ENCODE measurements at places on chromosomes 12 and 14.

DNA sequence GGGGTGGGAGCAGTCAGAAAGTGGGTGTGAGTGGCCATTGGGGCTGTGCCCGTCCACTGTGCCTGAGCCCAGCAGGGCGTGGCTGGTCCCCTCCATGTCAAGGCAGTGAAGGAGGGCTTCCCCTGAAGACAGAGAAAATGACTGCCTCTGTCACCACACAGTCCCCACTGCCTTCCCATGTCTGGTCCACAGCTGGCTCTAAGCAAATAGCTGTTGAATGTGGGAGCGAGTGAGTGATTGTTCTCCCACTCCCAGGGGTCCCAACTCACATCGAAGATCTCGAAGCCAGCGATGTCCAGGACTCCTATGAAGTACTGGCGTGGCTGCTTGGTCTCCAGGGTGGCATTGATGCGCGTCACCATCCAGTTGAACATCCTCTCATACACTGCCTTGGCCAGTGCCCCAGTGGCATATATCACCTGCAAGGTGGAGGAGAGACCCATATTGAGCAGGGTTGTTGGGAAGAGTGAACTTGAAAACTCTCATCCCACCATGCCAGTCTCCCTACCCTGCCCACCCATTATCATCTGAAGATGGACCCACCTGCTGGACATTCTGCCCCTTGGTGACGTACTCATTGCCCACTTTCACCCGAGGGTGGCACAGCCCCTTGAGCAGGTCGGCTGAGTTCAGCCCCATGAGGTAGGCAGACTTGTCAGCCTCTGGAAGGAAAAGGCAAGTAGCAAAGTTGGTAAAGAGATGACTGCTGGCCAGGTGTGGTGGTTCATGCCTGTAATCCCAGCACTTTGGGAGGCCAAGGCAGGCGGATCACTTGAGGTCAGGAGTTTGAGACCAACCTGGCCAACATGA lies 6.6 kb downstream of the MYH7 start:
- no peak for DNase-seq

DNA sequence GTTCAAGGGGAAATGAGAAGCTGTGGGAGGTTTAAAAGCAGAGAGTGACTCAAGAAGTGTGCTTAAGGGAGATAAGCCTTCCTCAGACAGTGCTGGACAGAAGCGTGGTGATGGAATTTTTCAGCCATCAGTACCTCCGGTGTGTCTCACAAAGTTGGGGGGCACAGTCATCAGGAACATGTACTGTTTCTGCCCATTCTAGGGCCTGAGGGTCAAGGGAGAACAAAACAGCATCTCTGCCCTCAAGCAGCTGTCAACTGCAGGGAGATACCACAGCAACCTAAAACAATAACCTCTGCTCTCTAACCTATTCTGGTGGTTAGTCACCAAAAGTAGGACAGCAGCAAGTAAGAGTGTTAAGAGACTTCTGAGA lies 2.0 kb upstream of the STON2 start:
- no peak for DNase-seq

DNA sequence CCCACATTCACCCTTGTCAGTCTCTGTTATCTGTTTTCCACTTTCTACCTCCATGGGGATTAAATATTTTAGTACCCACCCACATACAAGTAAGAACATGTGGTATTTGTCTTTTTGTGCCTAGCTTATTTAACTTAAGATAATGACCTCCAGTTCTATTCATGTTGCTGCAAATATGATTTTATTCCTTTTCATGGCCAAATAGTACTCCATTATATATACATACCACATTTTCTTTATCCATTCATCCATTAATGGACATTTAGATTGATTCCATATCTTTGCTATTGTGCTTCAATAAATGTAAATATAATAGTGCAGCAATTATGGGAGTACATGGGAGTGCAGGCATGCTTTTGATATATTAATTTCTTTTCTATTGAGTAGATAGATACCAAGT lies 185.8 kb downstream of the RPAP3 start:
- DNase-seq = no peak

DNA sequence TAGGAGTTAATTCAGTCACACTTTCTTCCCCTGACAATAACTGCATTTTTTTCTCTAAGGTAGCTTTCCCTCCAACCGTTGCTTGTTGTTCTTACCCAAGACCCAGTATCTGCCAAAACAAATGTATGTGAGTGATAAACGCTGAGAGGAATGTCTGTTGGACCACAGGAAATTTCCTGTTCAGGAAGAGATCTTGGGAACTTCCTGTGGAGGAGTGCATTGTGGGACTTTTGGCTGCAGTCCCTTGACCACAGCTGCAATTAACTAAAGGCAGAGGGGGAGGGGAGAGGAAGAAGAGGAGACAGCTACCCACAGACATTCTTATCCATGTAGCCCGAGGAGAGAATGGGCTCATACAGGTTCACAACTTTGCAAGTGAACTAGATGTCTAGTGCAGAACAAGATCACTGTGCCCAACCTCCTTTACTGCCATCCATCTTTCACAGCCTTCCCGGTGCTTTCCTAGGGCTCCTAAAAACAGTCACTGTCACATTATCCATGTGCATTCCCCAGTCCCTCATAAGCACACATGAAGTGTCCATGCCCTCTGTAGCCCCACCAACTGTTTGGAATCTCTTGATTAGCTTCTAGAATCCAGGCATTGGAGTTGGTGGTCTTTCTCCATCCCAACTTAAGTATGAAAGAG lies 149.5 kb downstream of the ETV6 start:
- no peak for DNase-seq

GRCh38 chr14:56115976-56116893 lies 2.0 kb upstream of the PELI2 start:
- no peak for DNase-seq

DNA sequence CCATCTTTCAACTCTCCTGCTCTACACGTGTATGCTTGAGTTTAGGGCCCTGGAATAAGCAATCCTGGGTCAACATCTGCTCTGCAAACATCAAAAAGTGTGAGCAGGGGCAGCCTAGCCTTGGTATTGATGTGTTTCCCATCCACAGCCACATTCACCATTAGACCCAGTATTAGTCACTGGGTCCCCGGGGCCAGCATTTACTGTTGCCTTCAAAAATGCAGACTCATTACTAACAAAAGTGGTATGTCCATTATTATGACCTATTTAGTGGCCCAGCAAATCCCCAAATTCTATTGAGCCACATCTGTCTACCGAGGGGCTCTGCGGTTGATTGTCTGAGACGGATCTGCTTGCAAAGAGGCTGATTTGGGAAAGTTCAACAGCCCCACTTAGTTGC lies 661.8 kb downstream of the DIO2 start:
- DNase-seq = no peak

GRCh38 chr14:83170165-83170564 lies 1636.5 kb upstream of the SEL1L start:
- no peak for DNase-seq

GRCh38 chr12:80415466-80415865 lies 28.6 kb upstream of the PTPRQ start:
- no peak for DNase-seq

GRCh38 chr14:102728501-102728900 lies 48.7 kb upstream of the TRAF3 start:
- DNase-seq = no peak

DNA sequence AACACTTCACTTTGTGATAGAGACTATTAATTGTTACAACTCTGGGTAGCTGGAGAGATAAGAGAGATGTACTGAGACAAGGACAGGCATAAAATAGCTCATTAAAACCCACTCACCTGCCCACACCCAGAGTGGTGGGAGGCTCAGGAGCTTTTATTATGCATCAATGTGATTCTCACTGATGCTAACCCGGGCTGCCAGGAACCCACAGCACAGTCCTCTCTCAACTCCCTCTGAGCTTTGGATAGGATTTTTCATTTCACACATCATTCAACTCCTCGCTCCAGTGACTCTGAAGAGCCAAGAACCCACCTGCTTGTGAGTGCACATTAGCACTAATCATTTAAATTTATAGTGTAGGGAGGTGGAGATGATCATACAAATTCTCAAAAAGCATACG lies 827.9 kb downstream of the FLRT2 start:
- DNase-seq = no peak

DNA sequence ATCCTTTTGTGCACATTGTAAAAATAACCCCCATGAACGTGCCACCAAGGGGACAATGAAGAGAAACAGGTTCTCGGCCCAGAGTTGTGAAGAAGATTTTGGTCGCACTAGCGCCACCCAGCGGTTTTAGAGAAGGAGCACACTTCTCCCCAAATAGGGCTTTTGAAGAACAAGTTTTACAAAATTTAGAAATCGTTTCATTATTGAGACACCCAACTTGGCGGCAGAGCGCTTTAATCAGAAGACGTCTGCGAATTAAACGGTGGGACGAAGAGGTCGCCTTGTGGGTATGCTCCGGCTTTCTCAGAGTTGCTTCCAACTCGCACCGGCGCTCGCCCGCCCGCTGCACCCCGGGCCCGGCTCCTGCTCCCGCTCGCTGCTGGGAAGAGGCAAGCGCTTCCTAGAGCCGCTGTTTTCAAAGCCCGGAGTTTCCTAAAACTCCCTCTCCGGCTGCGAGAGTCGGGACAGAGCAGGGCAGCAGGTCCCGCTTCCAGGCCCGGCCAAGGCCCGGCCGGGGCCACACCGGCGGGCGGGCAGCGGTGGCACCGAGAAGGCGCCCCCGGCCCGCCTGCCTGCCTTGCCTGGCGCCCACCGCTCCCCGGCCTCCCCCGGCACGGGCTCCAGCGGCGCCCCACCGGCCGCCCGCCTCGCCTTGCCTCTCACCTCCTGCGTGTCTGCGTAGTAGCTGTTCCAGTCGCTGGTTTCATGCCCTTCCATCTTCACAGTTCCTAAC lies 645 bp downstream of the FOXA1 start:
- no peak for DNase-seq

DNA sequence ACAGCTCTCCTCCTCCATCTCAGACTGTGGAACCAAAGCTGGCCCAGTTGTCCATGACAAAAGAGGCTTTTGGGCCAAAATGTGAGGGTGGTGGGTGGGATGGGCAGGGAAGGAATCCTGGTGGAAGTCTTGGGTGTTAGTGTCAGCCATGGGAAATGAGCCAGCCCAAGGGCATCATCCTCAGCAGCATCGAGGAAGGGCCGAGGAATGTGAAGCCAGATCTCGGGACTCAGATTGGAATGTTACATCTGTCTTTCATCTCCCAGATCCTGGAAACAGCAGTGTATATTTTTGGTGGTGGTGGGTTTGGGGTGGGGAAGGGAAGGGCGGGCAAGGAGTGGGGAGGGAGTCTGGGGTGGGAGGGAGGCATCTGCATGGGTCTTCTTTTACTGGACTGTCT lies 11.8 kb upstream of the TAMALIN start:
- no peak for DNase-seq

DNA sequence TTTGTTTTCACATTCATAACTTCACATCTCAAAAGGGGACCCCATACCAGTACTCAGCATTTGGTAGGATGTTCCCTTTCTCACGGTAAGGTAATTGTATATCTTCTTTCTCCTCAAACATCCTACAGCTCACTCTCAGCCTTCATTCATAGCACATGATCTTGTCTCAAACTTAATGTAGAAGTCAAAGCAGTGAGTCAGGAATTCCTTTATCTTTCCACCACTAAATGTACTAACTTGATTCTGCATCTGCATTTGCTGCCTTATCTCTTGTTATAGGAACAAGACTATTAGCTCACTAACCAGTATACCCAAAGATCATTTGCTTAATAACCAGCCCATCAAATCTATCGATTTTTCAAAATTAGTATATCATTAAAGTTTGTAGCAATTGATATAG lies 22.9 kb downstream of the CPSF2 start:
- DNase-seq = no peak

- DNase-seq = no peak
Observed at GRCh38 chr14:43778937-43779639, 728.0 kb downstream of the FSCB start.

- no peak for DNase-seq
Observed at GRCh38 chr14:103326078-103326477, 8.0 kb upstream of the EIF5 start.

DNA sequence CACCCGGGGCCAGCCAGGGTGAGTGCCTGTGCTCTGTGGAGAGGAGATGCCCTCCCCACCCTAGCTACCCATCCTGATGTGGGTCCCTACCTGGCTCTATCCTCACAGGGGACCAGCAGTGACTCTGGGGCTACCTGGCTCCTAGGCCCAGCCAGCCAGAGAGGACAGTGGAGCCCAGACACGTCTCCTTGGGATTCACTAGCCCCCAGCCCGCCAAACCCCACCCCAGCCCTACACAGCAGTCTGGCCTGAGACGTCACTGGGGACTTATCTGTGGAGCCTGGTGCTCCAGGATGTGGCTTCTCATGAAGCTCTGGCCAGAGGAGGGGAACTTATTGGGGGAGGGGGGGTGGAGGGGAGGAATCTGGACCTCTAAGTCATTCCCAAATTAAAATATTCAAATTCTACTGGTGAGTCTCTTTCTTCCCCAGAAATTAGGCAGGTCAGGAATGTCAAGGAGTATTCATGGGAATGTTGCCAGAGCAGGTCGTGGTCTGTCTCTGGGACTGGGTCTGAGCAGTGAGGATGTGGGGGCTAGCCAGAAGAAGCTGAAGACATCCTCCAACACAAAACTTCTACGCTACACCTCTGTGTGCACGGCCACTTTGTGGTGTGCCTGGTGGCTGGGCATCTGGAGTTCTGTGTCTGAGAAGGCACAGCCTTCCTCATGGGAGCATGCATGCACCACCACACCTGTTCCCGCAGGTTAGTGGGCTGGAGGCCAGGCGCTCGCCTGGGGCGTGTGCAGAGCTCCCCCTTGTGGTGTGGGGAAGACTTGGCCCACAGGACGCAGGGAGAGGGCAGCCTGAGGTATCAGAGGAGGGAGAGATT lies 2.7 kb downstream of the CMTM5 start:
- DNase-seq = peak; percentile 55

- no peak for DNase-seq
Observed at GRCh38 chr14:22319526-22320361, 269.3 kb downstream of the DAD1 start.

DNA sequence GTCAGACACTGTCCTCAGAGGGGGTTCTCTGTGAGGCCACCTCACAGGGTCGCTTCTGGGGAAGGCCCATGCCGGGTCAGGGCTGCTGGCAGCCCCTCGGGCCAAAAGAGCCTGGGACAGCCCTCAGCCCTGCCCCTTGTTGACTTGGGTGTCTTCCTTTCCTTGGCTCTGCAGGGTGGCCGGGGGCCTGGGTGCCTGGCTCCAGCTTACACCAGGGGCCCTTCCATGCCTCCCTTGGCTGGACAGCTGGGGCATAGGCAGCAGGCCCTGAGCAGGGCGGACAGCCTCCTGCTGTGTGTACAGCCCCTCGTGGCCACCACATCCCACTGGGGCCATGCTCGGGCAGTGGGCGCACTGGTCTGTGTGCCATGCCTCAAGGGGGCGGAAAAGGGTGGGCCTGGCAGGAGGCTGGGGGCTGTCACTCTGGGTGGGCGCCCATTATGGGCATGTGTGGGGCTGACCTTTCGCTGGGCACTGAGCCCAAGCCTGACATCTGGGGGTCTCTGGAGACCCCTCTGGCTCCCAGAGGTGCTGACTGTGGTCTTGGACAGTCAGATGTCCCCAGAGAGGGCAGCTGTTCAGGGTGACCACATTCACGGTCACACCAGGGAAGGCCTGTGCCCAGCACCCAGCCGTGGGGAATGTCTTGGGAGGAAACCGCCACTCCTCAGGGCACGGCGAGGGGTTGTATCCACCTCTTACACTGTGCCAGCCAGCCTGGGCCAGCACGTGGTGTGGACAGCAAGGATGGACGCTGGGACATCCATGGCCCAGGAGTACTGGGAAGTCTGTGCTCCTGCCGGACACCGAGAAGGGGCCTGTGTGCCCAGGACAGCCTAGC lies 313.3 kb downstream of the TMEM121 start:
- DNase-seq = no peak

- no peak for DNase-seq
Observed at GRCh38 chr12:26750531-26751175, 82.3 kb downstream of the ITPR2 start.

All from stimulated activated CD4-positive, alpha-beta T cell treated with anti-CD3 and anti-CD28 coated beads, Interleukin-4, amount 100 ng/mL, for 48 hours (primary cell).